ENCODE measurements at places on chromosomes 6 and 20.

DNA sequence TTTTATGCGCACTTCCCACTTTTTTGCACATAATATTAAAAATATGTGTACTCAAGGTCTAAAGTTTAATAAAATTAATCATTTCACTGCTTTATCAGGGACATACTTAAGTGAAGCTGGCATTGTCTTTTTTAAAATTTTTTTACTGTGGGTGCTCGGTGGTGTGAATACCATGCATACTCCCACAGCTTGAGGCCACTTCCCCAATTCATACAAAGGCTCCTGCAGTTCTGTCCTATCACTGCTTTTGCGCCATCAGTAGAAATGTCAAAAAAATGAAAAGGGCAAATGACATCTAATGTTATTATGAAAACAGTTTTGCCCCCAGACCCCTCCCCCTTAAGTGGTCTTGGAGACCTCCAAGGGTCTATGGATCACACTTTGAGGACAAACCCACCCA, 464.1 kb upstream of the ARID1B start:
- DNase-seq = no peak

- no peak for DNase-seq
These were observed 178.6 kb downstream of the PDE7B start for GRCh38 chr6:136030131-136030530.

- DNase-seq = no peak
These were observed 478.6 kb upstream of the JARID2 start for GRCh38 chr6:14767226-14767625.

DNA sequence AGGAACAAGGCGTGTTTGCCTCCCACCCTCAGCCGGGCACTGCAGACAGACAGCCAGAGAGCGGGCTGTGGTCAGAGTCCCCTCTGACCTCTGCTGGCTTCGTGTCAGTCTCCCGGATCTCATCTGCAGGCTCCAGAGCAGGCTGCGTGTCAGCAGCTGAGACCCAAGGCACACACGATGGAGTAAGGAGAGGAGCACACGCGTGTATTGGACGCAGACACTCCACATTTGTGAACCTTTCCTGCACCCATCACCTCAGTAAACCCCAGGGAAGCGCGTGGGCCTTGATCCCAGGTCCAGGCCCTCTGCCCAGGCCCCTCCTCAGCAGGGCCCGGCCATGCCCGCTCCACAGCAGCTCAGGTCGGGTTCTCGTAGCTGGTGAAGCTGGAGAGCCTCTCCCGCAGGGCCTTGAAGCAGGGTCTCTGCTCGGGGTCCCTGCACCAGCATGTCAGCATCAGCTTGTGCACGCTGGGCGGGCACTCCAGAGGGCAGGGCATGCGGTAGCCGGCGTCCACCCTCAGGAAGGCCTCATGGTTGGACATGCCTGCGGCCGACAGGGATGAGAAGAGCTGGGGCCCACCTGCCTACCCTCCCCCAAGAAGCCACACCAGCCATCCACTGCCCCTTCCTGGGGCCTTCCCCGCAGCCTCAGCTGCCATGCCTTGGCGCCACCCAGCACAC, 7.9 kb downstream of the PTK6 start:
- no peak for DNase-seq

- DNase-seq = no peak
These were observed 46.3 kb downstream of the BTBD9 start for GRCh38 chr6:38593409-38593808.

DNA sequence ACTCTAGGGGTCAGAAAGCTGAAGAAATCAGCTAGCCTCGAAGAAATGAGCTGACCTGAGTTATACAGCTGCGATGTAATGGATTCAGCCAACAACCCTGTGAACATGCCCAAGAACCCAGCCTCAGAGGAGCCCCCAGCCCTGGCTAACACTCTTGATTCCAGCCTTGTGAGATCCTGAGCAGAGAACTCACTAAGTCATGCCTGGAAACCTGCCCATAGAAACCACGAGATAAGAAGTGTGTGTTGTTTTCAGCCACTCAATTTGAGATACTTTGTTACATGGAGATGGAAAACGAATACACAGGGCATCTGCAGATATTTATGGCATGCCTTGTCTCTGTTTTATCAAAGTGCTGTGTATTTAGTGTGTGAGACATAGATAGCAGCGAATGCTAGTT, 265.2 kb downstream of the QKI start:
- DNase-seq = no peak

- no peak for DNase-seq
These were observed 48.2 kb upstream of the PXDC1 start for GRCh38 chr6:3799719-3800118.

GRCh38 chr6:107853230-107853629, 29.1 kb upstream of the SCML4 start:
- no peak for DNase-seq

DNA sequence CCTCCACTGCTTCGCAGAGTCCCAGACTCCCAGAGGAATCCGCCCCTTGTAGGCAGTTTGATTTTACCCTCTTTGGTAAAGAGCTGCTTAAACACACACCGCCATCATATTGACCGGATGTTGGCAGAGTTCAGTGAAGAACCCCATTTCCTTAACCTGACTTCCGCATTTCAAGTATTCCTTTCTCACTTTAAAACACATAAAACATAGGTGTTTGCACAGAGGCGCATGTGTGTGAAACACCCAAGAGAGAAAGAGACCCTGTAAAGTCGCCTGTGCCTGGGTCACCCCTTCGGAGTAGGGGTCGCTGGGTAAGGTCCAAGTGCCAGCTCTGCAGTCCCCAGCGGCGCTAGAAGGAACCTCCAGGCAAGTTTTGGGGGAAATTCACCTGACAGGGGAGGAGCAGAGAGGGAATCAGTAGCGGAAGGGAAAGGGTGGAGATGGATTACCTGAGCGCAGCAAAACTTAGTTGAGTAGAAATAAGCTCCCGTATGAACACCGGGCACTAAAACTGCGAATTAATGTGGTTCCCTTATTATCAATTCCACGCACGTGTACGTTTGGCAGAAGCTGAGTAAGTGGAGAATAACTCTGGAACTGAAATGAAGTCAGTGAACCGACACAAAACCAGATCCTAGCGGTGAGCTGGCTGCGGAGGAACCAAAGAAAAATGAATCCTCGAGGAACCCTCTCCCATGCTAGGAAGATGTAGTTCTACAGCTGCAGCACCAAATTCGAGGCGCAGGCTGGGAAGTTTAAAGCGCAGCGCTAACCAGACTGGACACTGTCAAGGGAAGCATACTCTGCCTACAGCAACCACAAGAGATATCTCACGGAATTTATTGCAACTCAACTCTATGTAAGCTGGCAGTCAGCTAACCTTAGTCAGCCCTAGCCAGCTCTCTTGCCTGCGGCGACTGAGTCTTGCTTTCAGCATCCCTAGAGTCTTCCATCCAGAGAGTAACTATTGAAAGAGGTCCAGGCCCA, 3.5 kb upstream of the HTR1B start:
- no peak for DNase-seq

DNA sequence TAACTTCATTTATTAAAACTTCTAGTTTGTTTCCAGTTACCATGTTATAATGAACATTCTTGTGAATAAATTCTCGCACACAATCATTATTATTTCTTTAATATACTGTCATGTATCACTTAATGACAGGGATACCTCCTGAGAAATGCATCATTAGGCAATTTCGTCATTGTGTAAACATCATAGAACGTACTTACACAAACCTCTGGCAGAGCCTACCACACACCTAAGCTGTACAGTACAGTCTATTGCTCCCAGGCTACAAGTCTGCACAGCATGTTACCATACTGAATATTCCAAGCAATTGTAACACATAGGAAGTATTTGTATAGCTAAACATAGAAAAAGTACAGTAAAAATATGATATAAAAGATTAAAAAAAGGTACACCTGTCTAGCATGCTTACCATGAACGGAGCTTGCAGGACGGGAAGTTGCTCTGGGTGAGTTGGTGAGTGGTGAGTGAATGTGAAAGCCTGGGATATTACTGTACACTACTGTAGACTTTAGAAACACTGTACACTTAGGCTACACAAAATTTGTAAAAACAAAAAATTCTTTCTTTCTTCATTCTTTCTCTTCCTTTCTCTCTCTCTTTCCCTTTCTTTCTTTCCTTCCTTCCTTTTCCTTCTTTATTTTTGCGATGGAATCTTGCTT, 268.2 kb upstream of the SOX4 start:
- DNase-seq = no peak
